ENCODE measurements at places on chromosomes 11 and 22. TPM values are rescaled to one million over a fixed set of nuclear protein-coding genes. Genes with fewer than 3 reads are reported as not detected.

COX8A gene
- 423 TPM for total RNA-seq

NAALAD2 gene
- total RNA-seq, result 0.90 TPM

ISX gene
- not detected for total RNA-seq

SLC43A3 gene
- 35.0 TPM for total RNA-seq

OR5AS1 gene
- not detected for total RNA-seq

XKR3 gene
- not detected for total RNA-seq

MRE11 gene
- total RNA-seq, result 9.1 TPM

PHF21B gene
- total RNA-seq, result not detected

MED15 gene
- total RNA-seq, result 31.1 TPM

DGCR6 gene
- 1.4 TPM for total RNA-seq

SHISAL1 gene
- total RNA-seq, result 7.5 TPM

MMP7 gene
- total RNA-seq, result not detected

SLC22A6 gene
- not detected for total RNA-seq

ROBO4 gene
- 32.9 TPM for total RNA-seq

C22orf31 gene
- total RNA-seq, result not detected

FGF3 gene
- total RNA-seq, result not detected

ACTN3 gene
- under 0.01 TPM for total RNA-seq

HMOX1 gene
- 70.3 TPM for total RNA-seq

RAPSN gene
- total RNA-seq, result not detected

ENTHD1 gene
- not detected for total RNA-seq

ABCG4 gene
- total RNA-seq, result not detected

KRTAP5-10 gene
- not detected for total RNA-seq

KAT5 gene
- 33.6 TPM for total RNA-seq

ART1 gene
- not detected for total RNA-seq

MOV10L1 gene
- 2.1 TPM for total RNA-seq

PLAAT2 gene
- total RNA-seq, result not detected

TMEM191B gene
- 0.97 TPM for total RNA-seq

GDPD4 gene
- total RNA-seq, result not detected

IFITM2 gene
- total RNA-seq, result 666 TPM

C11orf98 gene
- total RNA-seq, result 68.1 TPM

MYOD1 gene
- total RNA-seq, result not detected

C11orf87 gene
- total RNA-seq, result not detected

INPPL1 gene
- 38.2 TPM for total RNA-seq

C11orf86 gene
- not detected for total RNA-seq

LRRN4CL gene
- 1.5 TPM for total RNA-seq

NPAS4 gene
- total RNA-seq, result not detected

LMO2 gene
- 10.3 TPM for total RNA-seq

GPHA2 gene
- not detected for total RNA-seq

C2CD3 gene
- total RNA-seq, result 10.5 TPM

PGR gene
- total RNA-seq, result 0.49 TPM

CEND1 gene
- total RNA-seq, result 2.2 TPM

BRSK2 gene
- total RNA-seq, result 0.16 TPM

SYT8 gene
- 6.0 TPM for total RNA-seq

CARD16 gene
- 29.1 TPM for total RNA-seq

KDM4D gene
- 0.72 TPM for total RNA-seq

SPTBN2 gene
- 0.16 TPM for total RNA-seq

CRYBB3 gene
- not detected for total RNA-seq

INS gene
- total RNA-seq, result not detected

SERPING1 gene
- total RNA-seq, result 221 TPM
